GF-D8 (cell line): ENCODE measurements at places on chromosomes 5 and 9.
A peak's percentile ranks its signal among the peaks of the same experiment; 100 is the strongest.

DNA sequence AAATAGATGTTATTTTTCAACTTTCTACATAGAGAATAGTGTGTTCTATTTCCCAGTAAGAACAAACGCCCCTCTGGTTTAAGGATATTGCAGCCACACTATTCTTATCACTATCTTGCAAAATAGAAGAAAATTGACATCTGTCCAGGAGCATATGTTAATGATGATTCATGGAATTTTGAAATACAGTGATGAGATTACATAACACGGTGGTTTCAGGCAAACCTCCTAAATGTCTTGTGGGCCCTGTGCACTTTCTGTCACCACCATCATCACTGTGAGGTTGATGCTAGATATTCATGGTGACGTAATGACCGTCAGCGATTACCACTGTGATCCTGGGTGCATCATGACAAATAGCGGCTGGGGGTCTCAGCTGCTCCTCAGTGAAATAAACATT lies 48.1 kb downstream of the CFAP90 start:
- peak; percentile 40 for DNase-seq

DNA sequence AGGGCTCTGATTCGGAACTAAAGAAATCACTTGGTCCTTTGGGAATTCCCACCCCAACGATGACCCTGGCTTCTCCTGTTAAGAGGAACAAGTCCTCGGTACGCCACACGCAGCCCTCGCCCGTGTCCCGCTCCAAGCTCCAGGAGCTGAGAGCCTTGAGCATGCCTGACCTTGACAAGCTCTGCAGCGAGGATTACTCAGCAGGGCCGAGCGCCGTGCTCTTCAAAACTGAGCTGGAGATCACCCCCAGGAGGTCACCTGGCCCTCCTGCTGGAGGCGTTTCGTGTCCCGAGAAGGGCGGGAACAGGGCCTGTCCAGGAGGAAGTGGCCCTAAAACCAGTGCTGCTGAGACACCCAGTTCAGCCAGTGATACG lies 83.4 kb downstream of the GOLPH3 start:
- DNase-seq, result no peak

- no peak for DNase-seq
Measured at GRCh38 chr5:98845878-98846277, 72.4 kb downstream of the RGMB start.

GRCh38 chr5:16810208-16810854 lies 125.8 kb downstream of the MYO10 start:
- DNase-seq, result no peak

GRCh38 chr5:6402939-6403338 lies 24.6 kb upstream of the MED10 start:
- DNase-seq, result no peak

DNA sequence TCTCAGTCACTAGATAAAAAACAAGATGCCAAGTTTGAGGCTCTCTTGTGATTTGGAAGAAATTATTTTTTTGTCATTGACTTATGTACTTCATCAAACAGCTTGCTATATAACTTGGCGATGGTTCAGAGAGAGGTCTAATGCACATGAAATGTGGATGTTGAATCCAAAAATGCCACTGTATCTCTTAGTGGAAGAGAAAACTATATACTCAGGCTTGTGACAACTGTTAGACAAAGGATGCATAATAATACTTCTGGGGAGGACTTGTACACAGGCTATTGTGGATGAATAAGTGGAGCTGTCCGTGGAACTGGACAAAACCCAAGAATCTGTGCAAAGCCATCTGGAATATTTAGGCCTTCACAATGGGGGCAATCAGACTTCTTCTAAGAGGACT lies 162.9 kb upstream of the NMUR2 start:
- no peak for DNase-seq

- DNase-seq, result no peak
Measured at GRCh38 chr5:11564706-11565105, 339.5 kb downstream of the CTNND2 start.

DNA sequence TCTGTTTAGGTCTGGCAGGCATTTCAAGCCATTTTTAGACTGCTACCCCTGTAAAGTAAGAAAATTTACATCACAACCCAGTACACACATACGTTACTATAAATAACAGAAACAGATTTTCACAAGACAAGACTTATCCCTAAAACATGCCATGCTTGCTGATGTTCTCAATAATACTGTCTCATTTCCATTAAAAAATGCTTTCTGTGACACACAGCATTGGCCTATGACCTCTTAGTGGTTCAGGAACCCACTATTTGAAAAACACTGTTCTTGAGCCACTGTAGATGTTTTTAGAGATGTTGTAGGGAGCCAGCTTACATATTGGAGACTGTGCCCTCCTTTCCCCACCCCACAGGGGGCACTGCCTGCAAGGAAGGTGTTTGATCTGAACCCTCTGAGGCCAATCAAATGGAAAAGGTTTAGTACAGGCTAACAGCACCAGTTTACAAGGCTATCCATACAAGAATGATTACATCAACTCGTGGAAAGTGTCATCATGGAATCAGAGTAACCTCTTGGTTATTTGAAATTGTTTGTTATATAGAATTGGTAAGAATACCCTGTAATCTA lies 30.8 kb downstream of the ZSWIM6 start:
- no peak for DNase-seq

DNA sequence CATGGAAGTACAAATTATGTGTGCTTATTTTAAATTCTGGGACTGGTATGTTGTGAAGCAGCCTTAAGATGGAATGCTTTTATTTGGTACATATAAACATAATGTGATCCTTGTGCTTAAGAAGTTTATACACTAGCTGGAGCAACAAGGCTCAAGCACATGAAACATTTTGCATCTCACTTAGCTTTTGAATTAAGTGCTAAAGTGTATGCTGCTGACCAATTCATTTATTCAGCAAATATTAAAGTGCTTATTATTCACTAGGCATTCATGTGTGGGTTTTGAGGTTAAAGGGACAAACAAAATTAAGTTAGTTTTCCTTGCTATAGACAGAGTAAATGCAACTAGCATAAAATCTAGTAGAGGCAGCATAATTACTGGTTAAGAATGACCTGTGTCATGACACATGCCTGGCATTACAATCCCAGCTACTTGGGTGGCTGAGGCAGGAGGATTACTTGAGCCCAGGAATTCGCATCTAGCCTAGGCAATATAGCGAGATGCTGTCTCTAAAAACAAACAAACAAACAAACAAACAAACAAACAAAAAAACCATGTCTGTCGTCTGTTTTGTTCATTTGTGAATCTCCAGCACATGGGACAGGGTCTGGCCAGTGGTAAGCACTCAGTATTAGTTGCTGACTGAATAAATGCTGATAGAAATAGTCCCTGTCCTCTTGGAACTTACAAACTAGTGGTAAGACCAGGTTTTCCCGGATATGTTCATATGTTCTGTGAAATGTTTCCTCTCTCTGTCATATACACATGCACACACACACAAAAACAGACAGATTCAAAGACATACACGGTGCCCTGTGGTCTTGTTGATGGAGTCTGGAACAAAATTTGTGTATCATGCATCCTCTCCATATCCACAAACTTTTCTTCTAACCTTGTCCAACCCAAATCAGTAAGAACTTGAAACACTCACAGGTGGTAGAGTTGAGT lies 41.9 kb upstream of the TNFAIP8 start:
- no peak for DNase-seq

DNA sequence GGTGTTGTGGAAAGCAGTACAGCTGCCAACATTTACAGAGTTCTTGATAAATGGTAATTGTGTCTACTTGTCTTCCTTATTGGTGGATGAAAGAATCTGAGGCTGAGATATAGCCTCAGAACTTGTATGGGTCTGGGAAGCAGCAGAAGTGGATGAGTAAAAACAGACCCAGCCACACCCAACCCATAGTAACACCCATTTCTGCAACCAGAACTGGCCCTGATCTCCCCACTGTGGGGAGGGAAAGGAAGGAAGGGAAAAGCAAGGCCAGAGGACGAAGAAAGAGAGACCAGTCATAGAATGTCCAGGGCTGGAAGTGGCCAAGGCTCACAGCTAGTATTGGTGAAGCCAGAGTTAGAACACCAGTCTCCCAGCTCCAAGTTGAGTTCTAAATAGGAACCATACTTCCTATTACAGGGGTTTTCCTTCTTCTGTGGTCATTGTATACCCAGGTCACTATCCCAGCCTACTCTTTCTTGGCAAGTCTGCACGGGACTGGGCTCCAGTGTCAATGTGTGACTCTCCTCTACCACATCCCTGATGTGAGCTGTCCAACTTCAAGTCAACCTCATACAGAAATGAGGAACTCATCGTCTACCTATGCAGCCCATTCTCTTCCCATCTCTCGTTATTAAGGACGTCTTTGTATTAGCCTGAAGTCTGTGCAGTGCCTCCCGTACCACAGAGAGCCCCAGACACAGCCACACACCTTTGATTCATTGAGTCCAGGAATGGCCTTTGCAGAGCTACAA lies 35.9 kb downstream of the ITK start:
- no peak for DNase-seq

GRCh38 chr9:13614060-13614459 lies 334.6 kb upstream of the MPDZ start:
- DNase-seq, result no peak

- no peak for DNase-seq
Measured at GRCh38 chr9:134698587-134699342, 57.2 kb downstream of the COL5A1 start.

- no peak for DNase-seq
Measured at GRCh38 chr5:14299666-14300065, 156.5 kb downstream of the TRIO start.

DNA sequence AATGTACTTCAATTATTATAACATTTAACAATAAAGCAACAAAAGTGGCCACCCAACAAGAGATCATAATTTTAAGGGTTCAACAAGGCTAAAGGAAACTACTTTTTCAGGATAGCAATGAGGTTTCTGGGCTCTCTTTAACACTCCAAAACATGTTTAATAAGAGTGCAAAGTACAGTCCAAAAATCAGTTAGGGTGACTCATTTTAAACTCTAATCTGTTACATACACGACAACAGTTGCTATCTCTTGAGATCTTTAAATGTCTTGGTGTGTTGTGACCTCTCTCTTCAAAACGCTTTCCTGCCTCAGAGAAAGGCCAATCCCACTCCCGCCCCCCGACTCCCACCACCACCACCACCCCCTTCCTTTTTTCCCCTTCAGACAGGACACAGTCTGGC lies 11.5 kb downstream of the NFIB start:
- DNase-seq, result no peak

DNA sequence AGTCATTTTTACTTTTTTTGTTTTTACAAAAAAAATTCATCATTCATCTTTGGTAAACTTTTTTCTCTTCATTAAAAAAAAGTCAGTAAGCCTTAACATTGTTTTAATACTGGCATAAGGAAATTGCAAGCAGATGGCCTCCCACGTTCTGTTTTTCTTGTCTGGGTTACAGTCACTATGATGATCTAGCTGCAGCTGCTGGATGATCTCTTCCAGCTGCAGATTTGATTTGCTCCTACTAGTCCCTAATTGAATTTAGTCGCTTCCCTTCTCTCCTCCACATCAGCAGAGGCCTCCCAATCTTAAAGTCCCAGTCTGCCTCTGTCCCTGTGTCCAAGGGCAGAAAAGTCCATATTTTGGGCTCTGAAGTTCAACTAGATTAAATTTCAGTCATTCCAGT lies 106.8 kb upstream of the PTGER4 start:
- DNase-seq, result no peak

DNA sequence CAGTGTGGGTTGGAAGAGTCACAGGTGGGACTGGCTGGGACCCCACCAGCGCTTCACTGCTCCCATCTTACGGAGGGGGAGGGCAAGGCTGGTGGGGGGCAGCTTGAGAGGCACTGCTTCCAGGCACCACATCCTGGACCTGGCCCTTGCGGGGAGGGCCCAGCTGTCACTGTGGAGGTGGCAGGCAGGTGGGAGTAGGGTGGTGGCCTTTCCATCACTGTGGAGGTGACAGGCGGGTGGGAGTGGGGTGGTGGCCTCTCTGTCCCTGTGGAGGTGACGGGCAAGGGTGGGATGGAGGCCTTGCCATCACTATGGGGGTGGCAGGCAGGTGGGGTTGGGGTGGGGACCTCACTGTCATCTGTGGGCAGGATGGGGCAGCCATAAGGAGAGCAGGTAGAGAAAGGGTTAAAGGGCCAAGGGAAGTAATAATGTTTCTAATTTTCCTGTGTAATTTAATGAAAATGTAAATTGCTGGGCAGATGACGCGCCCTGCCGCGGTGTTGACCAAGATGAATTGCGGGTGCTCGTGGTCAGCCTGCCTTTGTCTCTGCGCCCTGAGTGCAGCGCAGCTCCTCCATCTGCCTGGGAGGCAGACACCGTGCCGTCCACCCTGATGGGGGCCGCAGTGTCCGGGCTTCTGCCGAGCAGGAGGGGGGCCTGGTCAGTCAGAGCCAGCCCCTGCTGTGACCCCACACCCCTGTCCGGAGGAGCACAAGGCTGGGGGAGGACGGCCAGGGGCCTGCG lies 20.8 kb downstream of the RXRA start:
- no peak for DNase-seq
